ENCODE measurements at places on chromosomes 7 and 10.

DNA sequence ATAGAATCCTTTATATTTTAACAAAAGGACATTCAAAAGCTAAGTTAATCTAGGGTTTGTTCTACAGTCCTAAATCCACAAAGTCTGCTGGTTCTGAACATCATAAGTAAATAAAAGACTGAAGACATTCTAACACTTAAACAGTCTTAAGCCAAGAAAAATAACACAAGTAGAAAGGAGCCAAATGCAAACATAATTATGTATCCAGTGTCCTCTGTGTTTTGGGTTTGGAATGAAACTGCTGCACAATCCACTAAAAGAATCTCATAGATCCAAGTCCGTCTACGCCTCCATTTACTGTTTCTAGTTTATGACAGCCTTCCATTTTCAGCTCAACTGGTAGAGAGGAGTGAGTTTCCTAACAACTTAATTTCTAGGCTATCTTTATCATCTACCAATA lies 623.6 kb upstream of the FZD8 start:
- DNase-seq: no peak

DNA sequence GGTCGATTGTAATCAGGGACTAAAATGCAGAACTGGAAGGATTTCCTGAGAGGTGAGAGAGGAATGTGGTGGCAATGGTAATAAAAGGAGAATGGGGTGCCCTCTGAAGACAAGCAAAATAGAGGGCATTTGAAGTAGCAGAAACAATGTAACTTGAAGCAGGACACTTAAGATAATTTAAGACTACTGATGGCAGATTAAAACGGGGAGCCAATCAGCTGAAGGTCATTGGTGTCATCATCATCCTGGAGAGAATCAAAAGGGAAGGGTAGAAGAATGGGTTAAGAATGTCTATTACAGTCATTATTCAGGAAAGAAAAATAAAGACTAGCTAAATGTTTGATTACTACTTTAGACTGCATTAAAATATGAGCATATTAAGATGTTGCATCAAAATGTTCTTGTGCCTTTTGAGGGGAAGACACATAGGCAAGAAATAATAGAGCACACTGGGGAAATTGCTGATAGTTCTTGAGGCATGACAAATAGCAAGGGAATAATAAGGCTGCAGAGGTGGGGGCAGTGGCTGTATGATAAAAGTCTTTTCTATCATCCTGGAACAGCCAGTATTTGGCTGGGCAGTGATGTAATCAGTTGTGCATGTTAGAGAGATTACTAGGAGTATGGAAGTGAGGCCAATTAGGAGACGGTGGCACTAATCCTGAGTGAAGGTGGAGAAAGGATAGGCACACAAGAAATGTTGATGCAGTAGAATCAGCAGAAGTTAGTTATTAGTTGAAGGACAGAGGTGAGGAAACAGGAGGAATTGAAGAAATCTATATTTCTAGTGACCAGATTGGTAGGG lies 60.2 kb downstream of the CCDC71L start:
- DNase-seq: no peak

DNA sequence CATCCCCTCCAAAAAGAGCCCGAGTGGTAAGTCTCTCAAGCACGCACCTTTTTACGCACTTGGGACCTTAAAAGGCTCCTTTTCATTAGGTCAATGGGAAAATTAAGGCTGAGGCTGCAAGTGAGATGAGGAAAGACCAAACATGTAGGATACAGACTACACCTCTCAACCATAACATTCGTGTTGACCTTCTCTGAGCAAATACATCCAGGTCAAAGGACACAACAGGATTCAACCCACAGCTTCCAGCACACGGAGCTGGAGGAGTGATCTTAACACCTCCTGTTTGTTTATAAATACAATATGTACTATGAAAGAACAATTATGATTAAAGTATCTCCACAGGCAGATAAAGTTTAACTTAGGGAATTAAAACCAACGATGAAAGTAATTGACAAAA lies 9.7 kb downstream of the SFMBT2 start:
- DNase-seq: no peak

DNA sequence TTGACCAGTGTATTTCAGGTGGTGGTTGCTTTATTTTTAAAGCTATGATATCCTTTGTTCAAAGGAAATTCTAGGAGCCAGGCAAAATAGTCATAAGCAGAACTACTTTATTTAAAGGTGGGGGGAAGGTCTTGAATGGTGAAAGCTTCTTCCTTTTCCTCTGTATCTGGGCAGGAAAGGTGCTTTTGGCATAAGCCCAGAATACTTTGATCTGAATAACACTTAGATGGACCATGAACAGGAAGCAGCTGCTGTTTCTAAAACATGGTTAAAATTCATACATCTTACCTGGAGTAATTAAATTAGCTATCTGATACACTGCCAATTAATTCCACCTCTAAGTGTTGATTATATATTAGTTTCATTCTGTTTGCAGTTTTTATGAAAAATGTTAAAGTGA lies 13.3 kb downstream of the ZNF804B start:
- no peak for DNase-seq

GRCh38 chr10:21329995-21330627 lies 195.4 kb downstream of the SKIDA1 start:
- no peak for DNase-seq

DNA sequence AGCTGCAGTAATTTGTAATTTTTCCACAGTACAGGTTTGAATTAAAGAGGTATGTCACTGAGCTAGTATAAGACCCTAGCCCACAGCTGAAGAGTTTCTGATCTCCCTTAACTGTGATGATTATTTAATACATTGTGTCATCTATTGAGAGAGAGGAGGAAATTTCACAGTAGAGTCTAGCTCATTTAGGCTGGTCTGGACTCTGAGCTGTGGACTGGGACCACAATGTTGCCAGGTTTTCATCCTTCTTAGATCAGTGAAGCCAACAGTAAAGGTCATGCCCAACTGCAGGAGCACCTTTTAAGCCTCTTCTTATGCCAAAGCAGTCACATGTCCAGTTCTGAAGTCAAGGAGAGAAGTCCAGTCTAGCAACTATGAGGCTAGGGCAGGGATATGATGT lies 8.9 kb downstream of the TES start:
- no peak for DNase-seq

GRCh38 chr10:129364949-129365348 lies 102.1 kb upstream of the MGMT start:
- DNase-seq: no peak
